B cell (primary cell): ENCODE measurements at places on chromosomes 13 and 19. TPM values are rescaled to one million over a fixed set of nuclear protein-coding genes. Genes with fewer than 3 reads are reported as not detected.
A peak's percentile ranks its signal among the peaks of the same experiment; 100 is the strongest.

POU4F1 gene
- polyA plus RNA-seq: 0.12 and 0.51 TPM in 2 replicates

RASL11A gene
- polyA plus RNA-seq: 3.1 and 4.8 TPM in 2 replicates

ENOX1 gene
- polyA plus RNA-seq: not detected in 2 replicates

GDF15 gene
- 0.17 and 0.19 TPM in 2 replicates for polyA plus RNA-seq

PABPC3 gene
- polyA plus RNA-seq: 0.06 and 0.16 TPM in 2 replicates

C19orf38 gene
- polyA plus RNA-seq: 2.0 and 2.4 TPM in 2 replicates

SLC6A16 gene
- polyA plus RNA-seq: 16.9 and 22.3 TPM in 2 replicates

TMPRSS9 gene
- not detected in 2 replicates for polyA plus RNA-seq

DAND5 gene
- polyA plus RNA-seq: not detected in 2 replicates

FFAR3 gene
- polyA plus RNA-seq: 0.63 and 4.1 TPM in 2 replicates

TMEM147 gene
- polyA plus RNA-seq: 61.6 and 68.9 TPM in 2 replicates

SIGLEC8 gene
- not detected in 2 replicates for polyA plus RNA-seq

- no peak for DNase-seq
Measured at GRCh38 chr19:30877661-30878113, 471.5 kb downstream of the TSHZ3 start.

DNA sequence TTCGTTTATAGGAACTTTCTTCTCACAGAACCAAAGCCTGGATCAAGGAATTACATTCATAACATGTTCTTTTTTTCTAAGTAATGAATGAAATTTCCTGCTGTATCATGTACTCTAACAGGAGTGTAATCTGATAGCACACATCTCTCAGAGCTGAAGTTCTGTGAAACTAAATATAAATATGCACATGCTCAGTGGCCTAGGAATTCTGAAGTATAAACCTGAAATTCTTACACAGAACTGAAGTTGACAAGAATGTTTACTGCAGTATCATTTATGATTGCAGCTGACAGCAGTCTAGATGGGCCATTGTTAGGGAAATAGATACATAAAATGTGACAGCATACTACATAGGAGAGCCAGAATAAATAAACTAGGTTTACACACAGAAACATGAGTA lies 54.5 kb downstream of the USP12 start:
- DNase-seq: no peak

DNA sequence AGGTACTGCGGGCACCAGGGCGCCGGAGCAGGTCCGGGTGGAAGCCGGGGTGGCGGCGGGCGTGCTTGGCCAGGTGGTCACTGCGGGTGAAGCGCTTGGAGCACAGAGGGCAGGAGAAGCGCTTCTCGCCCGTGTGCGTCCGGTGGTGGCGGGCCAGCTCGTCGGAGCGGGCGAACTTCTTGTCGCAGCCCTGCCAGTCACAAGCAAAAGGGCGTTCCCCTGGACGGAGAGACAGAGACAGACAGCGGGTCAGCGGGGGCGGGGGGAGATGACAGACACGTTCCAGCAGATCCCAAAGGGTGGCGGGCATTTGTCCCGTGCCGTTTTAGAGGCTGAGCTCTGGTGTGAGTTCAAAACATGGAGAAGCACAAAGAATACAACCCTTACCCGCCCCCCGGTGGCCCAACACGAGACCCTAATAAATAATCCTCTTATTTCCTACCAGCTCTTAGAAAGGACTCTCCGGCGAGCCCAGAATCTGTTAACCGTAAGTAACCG lies 6.3 kb upstream of the REXO1 start:
- DNase-seq: no peak

GRCh38 chr19:6736169-6736916 lies 1.0 kb downstream of the GPR108 start:
- DNase-seq: peak; percentile 82

DNA sequence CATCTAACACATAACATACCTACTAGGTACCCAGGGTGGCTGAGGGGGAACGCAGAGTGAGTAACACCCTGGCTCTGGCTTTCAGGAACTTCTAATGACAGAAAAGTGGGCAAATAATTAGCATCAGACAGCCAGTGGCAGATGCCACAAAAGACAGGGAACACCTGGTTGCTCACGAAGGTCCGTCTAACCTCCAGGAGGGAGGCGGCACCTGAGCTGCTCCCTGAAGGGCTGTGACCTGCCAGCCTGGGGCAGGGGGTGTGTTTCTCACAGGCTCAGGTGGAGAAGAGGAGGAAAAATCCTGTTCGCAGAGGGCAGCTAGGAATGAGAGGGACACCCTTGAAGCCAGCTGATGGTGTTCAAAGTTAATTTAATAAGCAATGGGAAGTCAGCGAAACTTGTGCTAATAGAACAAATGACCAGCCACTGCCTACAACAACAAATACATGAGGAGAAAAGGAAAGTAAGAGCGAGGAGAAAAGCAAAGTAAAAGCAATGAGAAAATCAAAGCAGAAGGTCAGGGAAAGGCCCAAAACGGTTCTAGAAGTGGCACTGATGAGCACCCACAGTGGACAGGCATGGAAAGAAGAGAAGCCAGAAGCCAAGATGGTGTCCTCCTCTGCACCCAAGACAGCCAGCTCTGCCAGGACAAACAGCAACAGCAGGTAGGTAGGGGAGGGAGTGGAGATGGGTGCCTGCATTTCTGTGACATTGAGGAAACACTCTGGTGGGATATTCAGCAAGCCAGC lies 87.3 kb downstream of the STK24 start:
- no peak for DNase-seq

DNA sequence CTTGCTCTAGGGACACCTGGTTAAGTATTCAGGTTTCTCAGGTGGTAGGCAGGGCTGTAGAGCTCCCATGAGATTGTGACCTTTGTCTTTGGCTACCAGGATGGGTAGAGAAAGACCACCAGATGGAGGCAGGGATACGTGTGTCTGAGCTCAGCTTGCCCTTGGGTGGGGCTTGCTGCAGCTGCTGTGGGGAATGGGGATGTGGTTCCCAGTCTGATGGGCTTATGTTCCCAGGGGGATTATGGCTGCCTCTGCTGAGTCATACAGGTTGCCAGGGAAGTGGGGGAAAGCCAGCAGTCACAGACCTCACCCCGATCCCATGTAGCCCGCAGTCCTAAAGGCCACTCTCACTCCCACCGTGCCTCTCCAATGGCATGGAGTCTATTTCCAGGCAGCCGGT lies 659.9 kb upstream of the KLF12 start:
- no peak for DNase-seq

- DNase-seq: no peak
Measured at GRCh38 chr19:55070466-55071128, 5.1 kb upstream of the EPS8L1 start.

DNA sequence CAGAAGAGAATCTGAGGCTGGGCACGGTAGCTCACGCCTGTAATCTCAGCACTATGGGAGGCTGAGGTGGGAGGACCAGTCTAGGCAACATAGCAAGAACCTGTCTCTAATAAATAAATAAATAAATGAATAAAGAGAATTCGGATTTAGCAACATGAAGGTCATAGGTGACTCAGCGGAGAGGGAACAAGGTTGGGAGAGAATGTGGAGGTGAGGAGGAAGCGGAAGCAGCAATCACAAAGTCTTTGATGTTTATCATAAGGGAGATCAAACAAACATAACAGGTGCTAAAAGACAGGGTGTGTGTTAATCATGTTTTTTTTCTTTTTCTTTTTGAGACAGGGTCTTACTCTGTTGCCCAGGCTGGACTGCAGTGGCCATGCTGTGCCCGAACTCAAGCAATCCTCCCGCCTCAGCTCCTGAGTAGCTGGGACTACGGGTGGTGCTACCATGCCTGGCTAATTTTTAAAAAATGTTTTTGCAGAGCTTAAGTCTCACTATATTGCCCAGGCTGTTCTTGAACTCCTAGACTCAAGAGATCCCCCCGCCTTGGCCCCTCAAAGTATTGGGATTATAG lies 16.3 kb downstream of the PBX4 start:
- DNase-seq: no peak

DNA sequence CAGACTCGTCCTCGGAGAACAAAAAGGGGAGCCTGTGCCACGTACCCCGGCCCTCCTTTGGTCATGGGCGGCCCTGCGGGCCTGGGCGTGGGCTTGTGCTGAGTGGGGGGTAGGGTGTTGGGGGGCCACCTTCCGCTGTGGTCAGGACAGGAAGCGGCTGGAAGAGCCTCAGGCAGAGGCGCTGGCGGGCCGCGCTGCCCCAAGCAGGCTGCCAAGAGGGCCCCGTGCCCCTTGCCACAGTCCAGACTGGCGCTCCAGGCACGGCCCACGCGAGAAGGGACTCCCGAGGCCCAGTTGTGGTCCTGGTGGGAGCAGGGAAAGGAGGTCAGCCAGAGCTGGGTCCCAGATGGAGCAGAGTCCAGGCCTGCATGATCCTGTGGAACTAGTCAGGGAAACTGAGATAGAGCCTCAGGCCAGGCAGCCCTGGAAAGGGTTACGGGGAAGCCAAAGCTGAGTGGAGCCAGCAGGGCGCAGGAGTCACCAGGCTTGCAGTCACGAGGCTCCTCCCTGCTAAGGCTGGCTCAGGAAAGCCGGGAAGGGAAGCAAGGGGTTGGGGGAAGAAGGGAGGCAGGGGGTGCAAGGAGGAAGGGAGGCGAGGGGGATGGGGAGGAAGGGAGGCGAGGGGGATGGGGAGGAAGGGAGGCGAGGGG lies 135.0 kb downstream of the CRYL1 start:
- no peak for DNase-seq

GRCh38 chr13:33509642-33510229 lies 224.2 kb upstream of the STARD13 start:
- no peak for DNase-seq

GRCh38 chr19:31139871-31140505 lies 209.2 kb downstream of the TSHZ3 start:
- no peak for DNase-seq

DNA sequence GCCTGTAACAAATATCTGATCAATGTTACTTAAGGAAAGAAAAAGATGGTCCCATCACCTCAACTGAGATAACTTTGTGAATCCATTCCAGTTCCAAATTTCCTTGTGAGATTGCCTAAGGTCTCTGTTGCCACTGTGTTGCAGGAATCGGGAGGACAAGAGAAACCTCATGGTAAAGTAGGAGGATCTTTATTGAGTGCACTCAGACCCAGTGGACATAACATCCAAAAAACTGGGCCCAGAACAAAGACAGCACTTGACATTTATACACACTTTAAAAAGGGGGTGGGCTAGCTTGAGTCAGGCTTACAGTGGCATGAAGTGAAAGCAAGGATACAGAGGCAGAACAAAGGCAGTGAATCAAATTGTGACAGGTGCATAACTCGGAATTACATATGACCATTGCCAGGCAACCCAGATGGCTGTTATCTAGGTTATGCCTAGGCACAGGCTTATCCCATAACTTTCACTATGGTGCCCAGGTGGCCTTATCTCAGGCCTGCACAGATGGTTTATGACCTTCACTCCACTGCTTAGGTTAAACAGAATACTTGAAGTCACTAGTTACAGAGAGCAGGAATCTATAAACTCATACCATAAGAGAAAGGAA lies 459.4 kb upstream of the PCDH20 start:
- no peak for DNase-seq

- DNase-seq: no peak
Measured at GRCh38 chr19:38808741-38809140, 4.0 kb downstream of the LGALS4 start.
